ENCODE measurements at places on chromosomes 5 and 9.

GRCh38 chr9:6270896-6271295 lies 55.3 kb downstream of the IL33 start:
- no peaks in the 10 kb centered on the region for H3K27me3 ChIP-seq
- no peak overlapping the region for H3K27ac ChIP-seq
- no peaks in the 10 kb centered on the region for H3K4me1 ChIP-seq
- H3K4me3 ChIP-seq, result no peak overlapping the region

DNA sequence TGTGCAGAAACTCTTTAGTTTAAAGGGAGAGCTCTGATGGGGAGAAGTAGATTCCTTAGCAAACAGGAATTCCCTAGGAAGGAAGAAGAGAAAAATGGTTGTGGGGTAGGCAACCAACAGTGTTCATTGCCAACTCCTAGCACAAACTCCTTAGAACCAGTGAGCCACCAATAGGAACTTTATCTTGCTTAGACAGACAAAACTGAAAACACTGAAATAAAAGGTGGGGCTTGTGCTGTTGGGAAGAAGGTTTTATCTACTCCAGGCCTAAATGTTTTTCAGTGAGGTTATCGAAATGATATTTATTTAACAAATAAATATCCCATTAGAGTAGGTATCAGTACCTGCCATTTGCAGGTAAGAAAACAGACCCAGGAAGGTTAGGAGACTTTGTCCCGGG lies 7.7 kb upstream of the GLRX start:
- no peaks in the 10 kb centered on the region for H3K27me3 ChIP-seq
- peaks cover 7% of the 10 kb centered on the region for H3K4me1 ChIP-seq
- H3K27ac ChIP-seq, result no peak overlapping the region
- no peak overlapping the region for H3K4me3 ChIP-seq
- H3K36me3 ChIP-seq, result no peaks in the 10 kb centered on the region
- no peak for DNase-seq

DNA sequence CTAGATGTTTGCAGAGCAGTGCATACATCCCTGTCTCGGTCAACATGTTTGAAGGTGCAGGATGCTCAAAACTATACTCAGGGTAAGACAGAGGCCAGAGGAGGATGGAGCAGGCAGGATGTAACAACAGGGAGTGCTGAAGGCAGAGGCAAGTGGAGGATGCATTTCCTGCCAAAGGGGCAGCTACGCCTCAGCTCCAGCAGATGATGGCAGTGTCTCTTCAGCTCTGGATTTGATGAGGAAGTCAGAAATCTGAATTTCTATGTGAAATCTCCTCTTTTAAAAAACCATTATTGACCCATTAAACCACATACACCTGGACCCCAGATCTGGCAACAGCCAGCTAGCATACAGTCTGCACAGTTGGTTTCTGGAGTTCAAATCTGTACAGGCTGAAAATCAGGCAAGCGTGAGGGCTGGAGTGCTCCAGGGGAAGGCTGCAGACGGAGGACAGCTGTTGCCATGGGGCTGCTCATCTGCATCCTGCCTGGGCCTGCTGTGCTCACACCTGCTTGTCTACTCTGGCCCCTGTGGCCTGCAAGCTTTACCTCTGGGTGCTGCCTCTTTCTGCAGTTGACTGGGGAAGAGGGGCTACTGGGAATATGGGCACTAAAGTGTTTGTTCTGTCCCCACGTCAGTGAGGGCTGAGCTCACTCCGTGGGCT lies 152.9 kb upstream of the SLC28A3 start:
- no peaks in the 10 kb centered on the region for H3K4me1 ChIP-seq
- no peaks in the 10 kb centered on the region for H3K36me3 ChIP-seq
- no peak overlapping the region for H3K4me3 ChIP-seq
- no peak for DNase-seq
- no peaks in the 10 kb centered on the region for H3K27me3 ChIP-seq

DNA sequence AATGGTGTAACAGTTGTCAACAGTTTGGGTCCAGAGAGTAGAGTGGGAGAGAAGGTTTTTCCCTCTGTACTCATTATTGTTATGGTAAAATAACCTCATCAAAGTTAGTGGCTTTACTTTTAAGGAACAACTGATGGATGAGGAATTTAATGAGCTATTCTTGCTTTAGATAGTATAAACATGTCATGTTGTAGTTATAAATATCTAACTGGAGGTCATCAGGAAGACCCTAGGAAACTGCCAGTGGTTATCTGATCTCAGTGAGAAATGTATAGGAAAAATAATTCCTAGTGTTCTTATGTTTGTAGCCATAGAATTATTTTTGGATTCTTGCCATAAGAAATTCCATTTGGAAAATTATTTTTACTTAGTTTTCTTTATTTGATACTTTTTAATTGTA lies 4.1 kb downstream of the ERCC6L2 start:
- no peaks in the 10 kb centered on the region for H3K27me3 ChIP-seq
- H3K4me3 ChIP-seq, result no peak overlapping the region
- DNase-seq, result no peak
- no peaks in the 10 kb centered on the region for H3K36me3 ChIP-seq
- no peaks in the 10 kb centered on the region for H3K4me1 ChIP-seq

GRCh38 chr9:1490341-1491232 lies 440.4 kb downstream of the DMRT2 start:
- no peak overlapping the region for H3K27ac ChIP-seq
- no peak for DNase-seq
- no peaks in the 10 kb centered on the region for H3K27me3 ChIP-seq
- no peaks in the 10 kb centered on the region for H3K4me1 ChIP-seq
- H3K4me3 ChIP-seq, result no peak overlapping the region
- no peaks in the 10 kb centered on the region for H3K36me3 ChIP-seq

DNA sequence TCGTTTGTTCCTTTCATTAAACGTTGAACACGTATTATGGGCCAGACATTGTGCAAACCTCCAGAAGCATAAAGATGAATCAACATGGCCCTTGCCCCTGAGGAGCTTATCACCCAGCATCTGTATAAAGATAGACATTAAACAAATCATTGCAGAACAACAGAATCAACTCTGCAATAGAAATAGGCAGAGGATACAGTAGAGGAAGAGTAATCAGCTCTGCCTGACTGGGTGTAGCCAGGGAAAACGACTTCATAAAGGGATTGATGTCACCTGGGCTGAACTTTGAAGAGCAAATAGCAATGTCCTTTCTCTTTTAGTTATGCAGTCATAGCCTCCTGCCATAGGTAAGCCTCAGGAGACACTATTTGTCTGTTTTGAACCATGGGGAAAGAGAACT lies 13.4 kb downstream of the RGS7BP start:
- H3K4me3 ChIP-seq, result no peak overlapping the region
- no peak for DNase-seq
- no peaks in the 10 kb centered on the region for H3K27me3 ChIP-seq
- no peak overlapping the region for H3K27ac ChIP-seq
- no peaks in the 10 kb centered on the region for H3K36me3 ChIP-seq

GRCh38 chr9:34638138-34638445 lies 505 bp upstream of the SIGMAR1 start:
- no peak for DNase-seq
- no peak overlapping the region for H3K27ac ChIP-seq
- peaks cover 3% of the 10 kb centered on the region for H3K36me3 ChIP-seq
- H3K4me3 ChIP-seq, result peak overlapping the region; percentile 43
- peaks cover 5% of the 10 kb centered on the region for H3K4me1 ChIP-seq

- no peaks in the 10 kb centered on the region for H3K4me1 ChIP-seq
- DNase-seq, result no peak
- no peaks in the 10 kb centered on the region for H3K36me3 ChIP-seq
These were observed 470.8 kb downstream of the ENC1 start for GRCh38 chr5:74169701-74170100.

- DNase-seq, result no peak
- no peaks in the 10 kb centered on the region for H3K27me3 ChIP-seq
- no peak overlapping the region for H3K27ac ChIP-seq
- peaks cover 6% of the 10 kb centered on the region for H3K36me3 ChIP-seq
- peaks cover 6% of the 10 kb centered on the region for H3K4me1 ChIP-seq
These were observed 1.7 kb downstream of the SRD5A1 start for GRCh38 chr5:6634788-6635430.

- DNase-seq, result no peak
- no peaks in the 10 kb centered on the region for H3K4me1 ChIP-seq
- H3K27me3 ChIP-seq, result no peaks in the 10 kb centered on the region
- no peak overlapping the region for H3K4me3 ChIP-seq
- H3K27ac ChIP-seq, result no peak overlapping the region
- no peaks in the 10 kb centered on the region for H3K36me3 ChIP-seq
These were observed 178.4 kb downstream of the FAM114A2 start for GRCh38 chr5:153860195-153860886.
